IMR-90 (cell line): ENCODE measurements at places on chromosomes 5 and 9. TPM values are rescaled to one million over a fixed set of nuclear protein-coding genes. Genes with fewer than 3 reads are reported as not detected.
A peak's percentile ranks its signal among the peaks of the same experiment; 100 is the strongest.

DNA sequence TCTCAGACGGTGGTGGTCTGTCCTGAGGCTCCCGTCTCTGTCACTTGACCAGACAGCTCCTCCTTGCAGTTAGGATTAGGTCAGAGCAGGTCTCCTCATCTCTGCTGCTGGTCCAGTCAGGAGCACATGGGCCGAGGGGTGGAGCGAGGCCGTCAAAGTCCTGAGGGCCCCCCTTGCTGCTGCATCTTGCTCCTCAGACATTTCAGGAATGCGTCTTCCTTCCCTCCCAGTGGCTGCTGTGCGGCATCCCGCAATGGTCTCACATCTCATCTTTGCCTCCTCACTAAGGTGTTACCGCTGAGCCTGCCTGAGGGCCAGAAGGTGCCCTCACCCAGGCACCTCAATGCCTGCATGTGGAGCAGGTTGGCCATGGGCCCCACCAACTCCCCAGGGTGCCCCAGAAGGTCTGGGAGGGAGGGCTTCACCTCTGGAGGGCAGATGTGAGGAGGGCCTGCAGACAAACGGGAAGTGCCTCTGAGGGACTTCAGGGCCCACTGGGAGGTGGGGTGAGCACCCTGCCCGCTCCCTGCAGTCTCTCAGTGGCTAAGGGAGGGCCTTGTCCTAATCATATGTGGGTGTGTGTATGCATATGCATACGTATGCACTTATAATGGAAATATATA lies 137.7 kb upstream of the LMX1B start:
- no peak for DNase-seq

- DNase-seq = no peak
Observed at GRCh38 chr5:27009540-27009915, 28.9 kb downstream of the CDH9 start.

The ABLIM3 gene
- 33.3 and 34.2 TPM in 2 replicates for total RNA-seq

DNA sequence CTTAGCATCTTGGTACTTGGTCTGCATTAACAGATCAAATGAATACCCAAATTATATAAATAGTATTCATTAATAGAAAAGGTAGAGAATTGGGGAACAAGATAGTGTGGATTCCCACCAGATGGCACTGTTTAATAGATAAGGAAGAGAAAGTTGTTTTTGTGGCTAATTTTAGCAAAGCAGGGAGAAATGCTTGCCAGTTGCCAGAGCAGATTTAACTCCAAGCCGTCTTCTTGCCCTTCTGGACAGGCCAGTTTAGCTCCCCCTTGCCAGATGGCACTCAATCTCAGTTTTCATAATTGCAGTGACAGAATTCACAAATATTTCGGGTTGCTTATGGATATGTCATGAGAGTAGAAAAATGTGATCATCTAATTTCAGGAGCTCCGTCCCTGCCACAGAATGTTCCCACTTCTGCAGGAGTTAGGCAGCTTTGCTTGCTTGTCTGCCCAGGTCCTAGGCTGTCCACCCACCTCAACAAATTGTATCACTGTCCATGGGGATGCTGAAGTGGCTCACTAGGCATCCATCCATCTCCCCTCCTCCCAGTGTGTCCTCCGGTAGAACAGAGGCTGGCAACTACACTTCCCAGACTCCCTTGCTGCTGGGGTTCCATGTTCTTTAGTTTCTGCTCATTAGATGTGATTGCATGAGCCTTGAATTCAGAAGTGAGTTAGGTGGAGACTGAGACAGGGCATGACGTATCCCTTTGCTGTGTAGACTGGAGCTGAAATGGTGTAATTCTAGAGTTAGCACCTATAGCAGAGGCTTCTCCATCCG lies 11.8 kb upstream of the HEXB start:
- DNase-seq = peak; percentile 67

GRCh38 chr9:93083592-93084470 lies 12.2 kb upstream of the CARD19 start:
- DNase-seq = no peak

- no peak for DNase-seq
Observed at GRCh38 chr5:174991847-174992246, 267.5 kb downstream of the MSX2 start.

- DNase-seq = no peak
Observed at GRCh38 chr9:32218100-32218767, 166.2 kb upstream of the ACO1 start.

GRCh38 chr9:76602199-76602598 lies 143.2 kb downstream of the GCNT1 start:
- DNase-seq = no peak

DNA sequence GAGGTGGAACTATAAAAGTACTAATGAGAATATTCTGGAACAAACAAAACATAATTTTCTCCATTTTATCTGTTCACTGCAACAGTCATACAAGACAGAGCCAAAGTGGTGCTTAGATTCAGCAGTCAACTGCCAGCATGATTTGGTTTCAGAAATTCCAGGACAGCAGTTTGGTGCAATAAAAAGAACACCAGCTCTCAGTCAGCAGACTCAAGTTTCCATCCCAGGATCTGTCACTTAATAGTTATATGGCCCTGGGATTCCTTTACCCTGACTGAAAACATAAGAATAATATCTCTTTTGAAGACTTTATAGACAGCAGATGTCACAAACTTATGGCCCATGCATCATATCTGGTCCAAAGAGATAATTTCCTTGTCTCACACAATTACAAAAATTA lies 92.8 kb upstream of the RASEF start:
- DNase-seq = no peak

DNA sequence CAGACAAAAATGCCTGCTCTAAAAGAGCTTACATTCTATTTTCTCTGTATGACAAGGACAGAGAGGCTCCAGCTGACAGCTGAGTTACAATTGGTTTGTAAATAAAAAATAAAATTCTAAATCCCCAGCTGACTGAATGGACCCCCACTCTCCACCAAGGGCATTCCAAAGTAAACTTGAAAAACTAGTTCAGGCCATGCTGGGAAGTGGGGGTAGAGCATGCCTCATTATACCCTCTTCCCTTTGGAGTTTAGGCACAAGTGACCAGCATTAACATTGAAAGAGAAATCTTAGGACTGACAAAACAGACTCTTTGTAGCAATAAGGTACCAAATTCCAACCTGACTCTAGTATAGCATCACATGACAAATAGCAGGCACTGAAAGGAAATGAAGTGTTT lies 31.0 kb downstream of the KIF4B start:
- DNase-seq = no peak

The ADRB2 gene
- 3.4 and 4.4 TPM in 2 replicates for total RNA-seq

DNA sequence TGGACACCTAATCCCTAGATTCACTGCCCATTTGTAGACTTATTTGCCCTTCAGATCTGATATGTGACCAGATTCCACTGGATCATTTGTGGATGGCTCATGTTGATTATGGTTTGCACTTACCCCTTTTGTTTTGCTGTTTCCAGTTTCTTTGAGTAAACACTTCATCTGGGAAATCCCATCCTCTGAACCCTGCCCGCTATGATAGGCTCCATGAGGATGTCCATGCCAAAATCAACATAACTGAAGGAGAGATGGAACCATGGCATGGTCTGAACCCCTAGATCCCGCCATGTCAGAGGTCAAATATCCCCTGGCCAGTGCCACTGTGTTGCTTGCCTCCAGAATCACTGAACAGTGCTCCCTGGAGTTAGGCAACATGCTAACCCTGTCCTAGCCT lies 11.7 kb upstream of the FEM1C start:
- no peak for DNase-seq

GRCh38 chr9:130417602-130418001 lies 27.2 kb upstream of the ASS1 start:
- DNase-seq = no peak

DNA sequence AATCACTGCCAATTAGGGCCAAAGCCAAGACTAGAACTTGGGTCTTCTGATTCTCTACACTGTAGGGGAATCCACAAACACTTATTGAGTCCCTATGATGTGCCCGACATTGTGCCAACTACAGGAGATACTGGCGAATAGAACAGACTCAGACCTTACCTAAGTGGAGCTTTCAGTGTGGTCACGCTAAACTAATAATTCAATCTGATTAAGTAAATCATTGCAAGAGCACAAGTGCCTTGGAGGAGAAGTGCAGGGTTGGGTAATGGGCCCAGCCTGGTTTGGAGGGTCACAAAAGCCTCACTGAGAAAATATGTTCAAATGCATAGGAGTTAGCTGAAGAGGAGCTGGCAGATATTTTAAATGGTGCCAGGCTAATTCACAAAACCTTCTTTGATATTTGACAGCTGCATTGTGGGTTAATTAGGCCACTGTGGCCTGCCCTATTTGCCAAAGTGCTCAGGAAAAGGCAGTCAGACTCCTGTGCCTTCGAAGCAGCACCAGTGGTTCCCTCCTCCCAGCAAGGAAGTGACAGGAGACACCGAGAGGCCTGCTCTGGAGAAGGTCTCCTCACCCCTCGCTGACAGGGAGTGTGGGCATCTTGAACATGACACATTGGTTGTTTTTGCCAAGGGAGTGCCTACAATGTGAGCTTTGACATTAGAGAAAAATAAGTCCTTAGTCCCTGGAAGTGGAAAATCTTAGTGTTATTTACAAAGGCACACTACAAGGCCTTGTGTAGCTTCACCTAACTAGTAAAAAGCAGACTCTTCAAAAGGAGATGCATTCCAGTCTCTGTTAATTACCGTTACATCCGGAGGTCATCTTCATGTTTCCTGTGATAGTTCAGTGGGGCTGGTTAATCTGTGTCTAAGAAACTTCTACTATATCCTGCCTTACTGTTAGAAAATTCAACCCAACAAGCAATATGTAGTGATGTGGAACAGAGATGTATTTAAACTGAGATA lies 24.1 kb upstream of the TRAF1 start:
- no peak for DNase-seq

The BTNL9 gene
- total RNA-seq = not detected in 2 replicates

DNA sequence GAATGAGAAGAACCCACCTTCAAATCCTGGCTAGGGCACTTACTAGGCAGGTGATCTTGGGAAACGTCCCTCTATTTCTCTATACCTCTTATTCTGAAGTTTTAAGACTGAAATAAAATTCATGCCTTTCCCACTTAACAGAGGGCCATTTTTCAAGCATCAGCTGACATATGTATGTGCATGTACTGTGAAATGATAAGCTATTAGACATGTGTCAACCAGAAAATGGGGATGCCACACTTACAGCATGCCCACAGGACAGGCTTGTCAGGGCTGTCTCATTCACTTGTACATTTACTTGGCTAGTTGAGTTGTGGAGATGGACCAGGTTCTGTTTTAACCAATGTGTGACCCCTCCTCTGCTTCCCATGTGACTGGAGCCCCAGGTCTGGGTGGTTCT lies 78.5 kb downstream of the C9orf152 start:
- DNase-seq = no peak

GRCh38 chr5:81726297-81726696 lies 24.6 kb downstream of the SSBP2 start:
- no peak for DNase-seq

DNA sequence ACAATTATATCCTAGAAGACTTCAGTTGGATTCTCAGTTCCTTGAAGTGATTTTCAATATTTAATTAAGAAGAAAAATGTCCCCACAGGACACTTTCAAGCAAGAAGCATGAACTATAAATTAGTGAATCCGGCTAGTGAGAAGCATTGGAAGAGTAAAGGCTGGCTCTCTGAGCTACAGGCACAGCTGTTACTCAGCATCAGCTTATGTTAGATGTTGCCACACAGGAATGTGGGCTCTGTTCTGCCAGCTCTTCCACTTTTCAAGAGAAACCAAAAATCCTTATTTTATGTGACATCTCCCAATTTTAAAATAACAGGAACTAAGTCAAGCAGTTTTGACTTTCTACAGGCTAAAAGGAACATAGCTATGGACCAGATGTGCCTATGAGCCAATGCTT lies 14.9 kb downstream of the ZNF474 start:
- DNase-seq = peak; percentile 52

GRCh38 chr5:11212706-11213105 lies 451.7 kb upstream of the DAP start:
- no peak for DNase-seq

DNA sequence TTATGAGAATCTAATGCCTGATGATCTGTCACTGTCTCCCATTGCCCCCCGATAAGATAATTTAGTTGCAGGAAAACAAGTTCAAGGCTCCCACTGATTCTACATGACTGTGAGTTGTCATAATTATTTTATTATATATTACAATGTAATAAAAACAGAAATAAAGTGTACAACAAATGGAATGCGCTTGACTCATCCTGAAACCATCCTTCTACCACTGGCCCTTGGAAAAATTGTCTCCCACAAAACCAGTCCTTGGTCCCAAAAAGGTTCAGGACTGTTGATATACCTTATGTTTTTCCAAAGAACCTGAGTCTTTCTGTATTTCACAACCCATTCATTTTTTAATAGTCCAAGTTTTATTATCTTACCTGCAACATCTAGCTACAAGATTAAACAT lies 403.5 kb downstream of the TAF11L14 start:
- DNase-seq = no peak

- no peak for DNase-seq
Observed at GRCh38 chr5:89444088-89444487, 561.1 kb upstream of the MEF2C start.

DNA sequence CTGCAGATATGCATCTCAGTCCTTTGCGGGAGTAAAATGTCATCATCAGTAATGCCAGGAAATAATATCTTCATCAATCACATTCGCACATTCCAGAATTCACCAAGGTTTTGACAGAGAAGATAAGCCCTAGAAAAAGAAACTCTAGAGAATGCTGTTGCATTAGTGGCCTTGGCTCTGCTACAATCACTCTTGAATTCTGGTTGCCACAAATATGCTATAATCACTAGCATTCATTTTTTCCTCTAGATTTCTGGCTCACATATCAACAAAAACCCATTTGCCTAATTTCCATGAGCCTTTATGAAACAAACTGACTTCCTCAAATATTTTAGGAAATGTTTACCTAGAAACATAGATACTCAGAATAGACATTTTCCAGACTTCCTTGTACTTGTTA lies 653.4 kb downstream of the ANXA1 start:
- no peak for DNase-seq

DNA sequence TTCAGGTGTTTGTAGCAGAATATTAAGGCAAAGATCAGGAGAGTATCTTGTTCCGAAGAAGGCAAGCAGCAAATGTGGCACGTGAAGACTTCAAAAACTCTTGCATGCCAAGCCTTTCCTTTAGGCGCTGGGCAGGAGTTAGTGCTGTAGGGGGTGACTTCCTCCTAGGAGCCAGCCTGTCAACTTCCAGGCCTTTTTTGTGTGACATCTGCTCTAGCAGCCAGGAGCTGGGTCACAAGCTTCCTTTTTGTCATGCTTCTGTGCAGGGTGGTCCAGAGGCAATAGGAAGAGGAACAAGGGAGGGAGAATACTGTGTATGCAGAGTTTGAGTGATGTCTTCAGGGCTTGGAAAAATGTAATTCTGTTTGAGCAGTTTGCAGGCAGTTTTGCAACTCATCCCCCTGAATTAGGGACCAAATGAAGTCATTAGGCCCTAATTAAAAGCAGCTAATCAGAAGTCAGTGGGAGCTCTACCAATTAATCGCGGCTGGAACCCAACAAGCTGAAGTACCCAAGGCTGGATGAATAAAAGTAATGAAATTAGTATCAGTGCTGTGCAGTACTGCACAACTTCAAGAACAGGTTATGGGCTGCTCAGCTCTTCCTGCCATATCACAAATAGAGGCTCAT lies 53.5 kb downstream of the TLR4 start:
- no peak for DNase-seq

DNA sequence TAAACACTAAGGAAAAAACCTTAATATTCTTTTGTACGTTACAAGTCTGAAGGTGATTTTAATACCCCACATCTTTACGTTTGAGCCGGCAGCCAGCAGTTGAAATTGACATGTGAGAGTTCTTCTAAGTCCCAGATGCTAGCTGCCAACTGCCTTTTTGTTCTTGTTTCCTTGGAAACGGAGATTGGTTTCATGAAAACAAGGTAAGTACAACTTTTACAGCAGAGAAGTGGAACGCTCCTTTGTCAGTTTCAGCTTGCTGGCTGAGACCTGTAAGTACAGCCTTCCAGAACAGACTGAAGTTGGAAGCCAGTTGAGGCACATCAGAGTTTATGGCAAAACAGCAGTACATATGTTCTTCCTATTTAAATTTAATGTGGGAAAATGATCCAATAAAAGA lies 1018.4 kb upstream of the ARRDC3 start:
- DNase-seq = peak; percentile 14
